Stimulated activated CD8-positive, alpha-beta memory T cell treated with anti-CD3 and anti-CD28 coated beads, Interleukin-12 subunit alpha, Interleukin-12 subunit beta, amount 100 ng/mL, for 4 hours (primary cell): ENCODE measurements at places on chromosomes 16 and 17.

DNA sequence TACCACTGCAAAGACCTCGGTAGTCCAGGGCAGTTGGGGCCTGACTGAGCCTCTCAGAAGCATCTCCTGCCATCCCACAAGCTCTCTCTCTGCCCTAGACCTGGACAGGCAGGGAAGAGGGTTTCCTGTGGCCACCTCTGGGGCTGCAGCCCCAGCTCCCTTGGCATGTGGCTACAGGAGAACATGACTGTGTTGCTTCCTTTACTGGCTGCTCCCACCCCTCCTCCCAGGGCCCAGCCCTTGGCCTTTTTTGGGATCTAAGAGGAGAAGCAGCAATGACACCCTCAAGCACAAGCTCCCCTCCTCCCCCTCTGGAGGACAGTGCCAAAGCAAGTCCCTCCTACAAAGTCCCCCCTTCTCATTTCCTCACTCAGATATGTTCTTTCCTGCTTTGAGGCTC is 5.6 kb downstream of the MRPL27 start:
- DNase-seq = no peak

DNA sequence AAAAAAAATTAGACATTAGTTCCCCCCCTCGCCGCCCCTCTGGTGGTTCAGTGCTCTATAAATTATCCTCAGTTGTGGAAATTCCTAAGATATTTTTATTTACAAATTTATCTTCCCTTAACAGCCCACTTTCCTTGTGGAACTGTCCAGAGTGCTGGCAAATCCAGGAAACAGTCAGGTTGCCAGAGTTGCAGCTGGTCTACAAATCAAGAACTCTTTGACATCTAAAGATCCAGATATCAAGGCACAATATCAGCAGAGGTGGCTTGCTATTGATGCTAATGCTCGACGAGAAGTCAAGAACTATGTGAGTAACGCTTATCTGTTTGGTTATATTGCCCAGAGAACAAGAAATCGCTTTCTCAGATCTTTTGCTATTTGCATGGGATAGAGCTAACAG is 2.9 kb downstream of the KPNB1 start:
- DNase-seq = no peak

GRCh38 chr16:66926961-66927436 is 1.7 kb upstream of the RRAD start:
- no peak for DNase-seq

GRCh38 chr17:69874175-69874670 is 200.8 kb upstream of the KCNJ16 start:
- DNase-seq = no peak

DNA sequence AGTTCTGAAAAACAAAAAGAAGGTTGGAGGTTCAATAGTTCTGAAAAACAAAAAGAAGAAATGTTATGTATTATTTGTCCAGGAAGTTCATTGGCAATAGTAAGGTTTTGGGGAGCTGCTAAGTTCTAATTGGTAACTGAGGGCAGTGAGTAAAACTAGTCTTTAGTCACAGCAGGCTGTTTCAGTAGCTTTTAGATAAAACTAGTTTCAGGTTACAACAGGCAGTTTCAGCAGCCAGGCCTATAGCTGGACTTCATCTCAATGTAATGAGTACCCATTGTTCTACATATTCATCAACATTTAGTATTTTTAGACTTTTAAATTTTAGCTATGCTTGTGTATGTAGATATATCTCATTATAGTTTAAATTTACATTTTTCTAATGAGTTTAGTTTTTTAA is 639.3 kb downstream of the TOX3 start:
- DNase-seq = no peak

GRCh38 chr17:8905331-8905730 is 37.9 kb upstream of the PIK3R6 start:
- no peak for DNase-seq

DNA sequence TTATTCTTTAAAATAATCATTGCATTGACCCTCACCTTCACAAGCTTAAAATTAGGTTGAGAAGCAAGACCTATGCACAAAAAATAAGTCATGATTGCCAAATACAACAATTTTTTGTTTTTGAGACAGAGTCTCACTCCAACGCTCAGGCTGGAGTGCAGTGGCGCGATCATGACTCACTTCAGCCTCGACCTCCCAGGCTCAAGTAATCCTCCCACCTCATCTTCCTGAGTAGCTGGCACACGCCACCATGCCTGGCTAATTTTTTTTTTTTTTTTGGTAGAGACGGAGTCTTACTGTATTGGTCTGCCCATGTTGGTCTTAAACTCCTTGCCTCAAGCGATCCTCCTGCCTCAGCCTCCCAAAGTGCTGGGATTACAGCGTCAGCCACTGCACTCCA is 24.2 kb downstream of the ZNF652 start:
- DNase-seq = no peak

GRCh38 chr16:74999219-74999608 is 390 bp downstream of the ZNRF1 start:
- peak; percentile 38 for DNase-seq

- DNase-seq = no peak
Observed at GRCh38 chr16:59042301-59042700, 308.2 kb upstream of the GOT2 start.

- DNase-seq = no peak
Observed at GRCh38 chr16:1790611-1791255, 2.8 kb downstream of the IGFALS start.

DNA sequence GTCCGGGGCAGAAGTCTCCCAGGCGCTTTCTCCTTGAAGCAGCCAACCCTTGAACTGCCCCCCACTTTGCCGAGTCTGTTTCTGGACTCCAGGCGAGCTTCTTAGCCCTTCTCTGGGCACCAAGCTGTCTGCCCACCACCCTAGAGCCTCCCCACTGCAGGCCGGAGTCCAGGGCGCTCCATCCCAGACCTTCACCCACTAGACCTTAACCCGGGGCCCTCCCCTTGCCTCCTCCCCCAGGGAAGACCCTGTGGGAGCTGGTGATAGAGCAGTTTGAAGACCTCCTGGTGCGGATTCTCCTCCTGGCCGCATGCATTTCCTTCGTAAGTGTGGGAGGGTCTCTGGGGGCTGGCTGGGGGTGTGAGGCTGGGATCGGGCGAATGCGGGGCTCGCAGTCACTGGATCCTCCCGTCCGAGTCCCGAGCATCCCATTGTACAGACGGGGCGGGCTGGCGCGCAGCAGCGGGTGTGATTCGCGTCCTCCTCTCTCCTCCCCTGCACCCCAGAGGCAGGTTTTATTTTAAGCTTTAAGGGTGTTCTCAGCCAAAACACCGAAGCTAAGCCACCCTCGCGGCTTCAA is 1.1 kb downstream of the ATP2A1 start:
- DNase-seq = no peak

DNA sequence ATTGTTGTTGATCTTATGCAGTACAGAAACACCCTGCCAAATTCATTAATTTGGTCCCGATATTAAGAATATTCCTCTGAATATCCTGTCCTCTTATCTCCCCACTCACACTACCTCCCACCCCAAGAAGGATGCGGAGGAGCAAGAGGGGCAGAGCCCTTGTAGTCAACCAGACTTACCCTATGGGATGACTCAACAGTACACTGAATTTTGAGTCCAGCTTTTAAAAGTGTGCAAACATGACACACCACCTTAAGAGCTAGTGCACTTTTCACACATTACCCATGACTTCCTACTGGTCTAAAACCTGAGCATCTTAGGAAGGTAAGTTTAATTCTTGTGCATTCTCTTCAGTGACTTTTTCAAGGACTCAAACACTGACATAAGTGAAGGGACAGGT is 9.5 kb downstream of the USP22 start:
- no peak for DNase-seq

DNA sequence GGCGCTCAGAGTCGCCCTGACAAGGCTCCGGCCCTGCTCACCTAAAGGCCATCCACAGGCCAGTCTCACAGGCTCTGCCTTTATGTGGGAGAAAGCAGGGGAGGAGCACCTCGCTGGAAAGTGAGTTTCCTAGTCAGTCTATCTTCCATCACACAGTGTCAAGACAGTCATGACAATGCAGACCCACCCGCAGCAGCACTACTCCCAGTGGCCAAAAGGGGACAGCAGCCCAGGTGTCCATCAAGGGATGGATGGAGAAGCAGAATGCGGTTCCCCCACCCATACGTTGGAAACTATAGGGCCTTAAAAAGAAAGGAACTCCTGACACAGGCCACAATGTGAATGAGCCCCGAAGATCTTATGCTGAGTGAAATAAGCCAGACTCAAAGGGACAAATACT is 226.8 kb downstream of the ENGASE start:
- DNase-seq = no peak

DNA sequence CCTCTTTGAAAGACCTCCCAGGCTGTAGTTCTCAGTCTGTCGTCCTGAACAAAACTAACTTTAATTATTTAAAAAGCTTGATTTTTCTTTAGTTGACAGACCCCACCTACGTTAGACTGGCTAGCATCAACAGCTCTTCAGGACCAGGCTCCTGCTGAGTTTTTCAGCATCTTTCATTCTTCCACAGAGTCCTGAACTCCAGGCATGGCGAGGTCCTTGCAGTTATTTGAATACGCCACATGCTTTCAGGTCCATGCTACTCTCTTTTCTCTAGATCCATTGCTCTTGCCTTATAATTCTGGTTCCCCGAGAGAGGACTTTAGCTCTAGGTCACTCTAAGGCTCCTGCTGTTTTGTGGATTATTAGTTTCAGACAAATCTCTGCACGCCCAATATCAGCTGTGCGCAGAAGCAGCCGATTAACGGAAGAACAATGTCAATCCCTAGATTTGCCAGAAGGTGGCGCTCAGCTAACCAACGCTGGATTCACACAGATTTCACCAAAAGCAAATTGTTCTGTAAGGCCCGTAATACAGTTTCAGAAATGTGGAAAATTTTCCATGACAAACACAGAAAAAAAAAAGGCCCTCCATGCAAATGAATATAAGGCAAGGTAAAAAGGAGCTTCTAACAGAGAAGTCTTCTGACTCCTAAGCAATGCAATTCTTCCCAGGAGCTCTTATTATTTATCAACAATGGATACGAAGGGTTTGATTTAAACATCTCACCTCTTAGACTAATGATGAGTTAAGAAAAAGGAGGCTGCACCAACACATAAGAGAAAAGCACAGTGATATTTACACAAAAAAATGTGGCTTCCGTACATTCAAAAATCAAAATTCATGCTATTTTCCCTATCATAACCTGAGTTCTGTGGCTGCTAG is 33.5 kb upstream of the BCO1 start:
- DNase-seq = no peak

DNA sequence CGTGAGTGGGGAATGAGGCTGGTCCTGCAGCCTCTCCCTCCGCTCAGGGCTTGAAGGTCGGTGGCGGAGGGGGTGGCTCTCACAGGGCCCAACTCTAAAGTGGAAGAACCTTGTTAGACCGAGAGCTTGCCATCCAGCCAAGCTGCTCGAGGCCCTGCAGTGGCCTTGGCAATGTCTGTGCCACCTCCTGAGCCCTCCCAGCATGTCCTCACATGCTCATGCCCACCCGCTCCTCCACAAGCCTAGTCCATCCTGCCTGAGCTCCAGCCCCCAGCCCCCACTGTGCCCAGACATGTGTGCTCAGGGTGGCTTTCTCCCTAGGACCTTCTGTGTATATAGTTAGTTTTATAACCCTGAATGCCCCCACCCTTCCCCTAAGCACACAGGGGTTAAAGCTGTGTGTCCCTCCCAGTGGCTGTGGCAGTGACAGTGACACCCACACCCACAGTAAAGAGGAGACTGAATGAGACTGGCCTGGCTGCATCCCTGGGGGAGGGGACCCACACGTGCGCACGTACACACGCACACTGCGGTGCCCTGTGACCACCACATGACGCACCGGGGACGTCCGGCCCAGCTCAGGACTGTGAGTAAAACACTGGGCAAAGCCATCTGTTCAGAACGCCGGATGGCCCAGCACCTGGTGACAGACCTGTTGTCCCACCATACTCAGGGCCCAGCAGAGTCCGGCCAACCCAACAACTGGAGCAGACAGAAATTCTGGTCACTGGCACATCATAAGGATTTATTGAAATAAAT is 15.6 kb downstream of the PDK2 start:
- no peak for DNase-seq

- DNase-seq = no peak
Observed at GRCh38 chr17:17171186-17171585, 34.9 kb downstream of the PLD6 start.

GRCh38 chr17:45227926-45228762 is 6.5 kb downstream of the FMNL1 start:
- DNase-seq = no peak

GRCh38 chr17:45222289-45222995 is 757 bp downstream of the FMNL1 start:
- DNase-seq = no peak

DNA sequence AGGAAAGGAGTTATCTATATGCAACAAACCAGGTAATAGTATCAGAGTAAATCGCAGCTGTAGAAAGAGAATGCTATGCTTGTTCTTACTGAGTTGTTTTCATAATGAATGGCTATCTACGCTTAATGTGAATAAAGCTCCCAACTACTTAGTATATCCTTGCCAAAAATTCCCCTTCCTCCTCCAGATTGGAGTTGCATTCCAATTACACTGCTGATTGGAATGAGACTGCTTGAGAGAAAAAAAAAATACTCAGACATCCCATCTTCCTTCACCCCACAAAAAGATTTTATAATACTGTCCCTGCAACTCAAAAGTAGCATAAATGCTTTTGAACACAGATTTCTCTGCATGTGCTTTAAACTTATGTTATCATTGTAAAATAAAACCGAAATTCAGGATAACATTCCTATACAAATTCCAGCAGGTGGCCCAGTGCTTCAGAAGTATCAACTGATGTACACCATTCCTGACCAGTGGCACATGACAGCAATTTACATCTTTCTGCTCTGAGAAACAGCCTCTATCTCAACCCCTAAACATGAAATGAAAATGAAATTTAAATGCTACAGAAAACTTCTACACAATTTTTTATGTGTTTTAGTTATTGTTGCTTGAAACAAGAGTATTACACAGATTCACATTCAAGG is 47.0 kb downstream of the SMURF2 start:
- no peak for DNase-seq

- DNase-seq = no peak
Observed at GRCh38 chr17:59671386-59671785, 35.8 kb downstream of the PTRH2 start.

DNA sequence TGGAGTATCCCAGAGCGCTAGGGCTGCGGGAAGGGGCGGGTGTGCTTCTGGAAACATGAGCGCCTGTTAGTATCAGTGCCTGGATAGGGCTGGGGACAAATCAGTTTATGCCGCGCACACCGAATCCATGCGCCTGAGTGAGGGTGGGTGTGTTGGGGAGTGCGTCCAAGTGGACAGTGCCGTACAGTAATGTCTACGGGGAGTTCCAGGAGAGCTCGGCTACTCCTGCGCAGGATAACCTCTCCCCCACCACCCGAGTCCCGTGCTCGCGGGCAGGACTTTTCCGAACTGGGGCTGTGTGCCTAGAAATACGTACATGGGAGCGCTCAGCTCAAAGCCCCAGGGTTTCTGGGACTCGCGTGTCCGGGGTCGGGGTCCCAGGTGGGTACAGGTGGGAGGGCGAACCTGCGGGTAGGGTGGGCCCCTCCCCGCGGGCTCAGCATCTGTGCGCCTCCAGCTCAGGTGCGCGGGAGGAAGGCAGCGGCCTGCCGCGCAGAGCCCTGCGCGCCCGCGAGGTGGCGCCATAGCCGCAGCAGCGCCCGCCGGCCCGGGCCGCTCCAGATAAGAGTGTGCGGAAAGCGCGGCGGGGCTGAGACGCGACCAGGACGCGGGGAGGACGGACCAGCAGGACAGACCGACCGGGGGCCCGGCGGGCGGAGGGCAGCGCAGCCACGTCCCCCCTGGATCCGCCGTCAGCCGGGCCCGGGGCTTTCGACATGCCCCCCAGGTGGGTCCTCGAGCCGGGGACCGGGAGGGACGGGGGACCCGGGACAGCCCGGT is at the start of gene HIC1:
Gene HIC1 (plus strand): TSS at position 592 of the 780 bp plus-strand sequence. CDS start 1,588 bp downstream, outside the sequence.
- DNase-seq = peak; percentile 75
